ENCODE measurements at places on chromosomes 6 and 20.

DNA sequence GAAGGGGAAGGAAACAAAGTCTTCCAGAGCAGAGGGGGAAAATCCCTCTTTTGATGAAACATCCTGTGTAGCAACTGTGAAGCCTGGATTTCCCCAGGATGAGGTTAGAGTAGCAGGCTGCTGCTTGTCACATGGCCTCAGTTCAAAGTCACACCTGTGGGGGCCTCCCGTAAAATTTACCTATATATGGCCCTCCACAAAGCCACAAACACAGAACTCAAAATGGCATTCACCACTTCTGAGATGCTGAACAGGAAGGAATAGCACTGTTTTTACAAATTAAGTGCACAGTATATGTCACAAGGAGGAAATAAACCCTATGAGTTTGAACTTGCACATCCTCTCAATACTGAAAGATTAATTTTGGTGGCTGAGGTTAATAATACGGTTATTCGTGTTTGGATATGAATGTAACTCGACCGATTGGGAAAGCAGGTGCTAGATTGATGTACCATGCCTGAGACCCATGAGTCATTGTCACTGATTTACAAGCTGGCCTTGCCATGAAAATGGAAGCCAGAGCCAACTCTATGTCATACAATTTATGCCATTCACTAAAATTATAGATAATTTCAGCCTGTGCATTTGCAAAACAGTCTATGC lies 70.6 kb downstream of the SGK1 start:
- DNase-seq, result no peak

GRCh38 chr6:110614586-110614985 lies 138.2 kb upstream of the SLC22A16 start:
- no peak for DNase-seq

- no peak for DNase-seq
Measured at GRCh38 chr20:50784464-50784863, 10.4 kb upstream of the BCAS4 start.

- no peak for DNase-seq
Measured at GRCh38 chr20:23446505-23446904, 6.2 kb downstream of the CST11 start.

GRCh38 chr20:3760655-3761348 lies 6.8 kb downstream of the ADISSP start:
- DNase-seq, result no peak

DNA sequence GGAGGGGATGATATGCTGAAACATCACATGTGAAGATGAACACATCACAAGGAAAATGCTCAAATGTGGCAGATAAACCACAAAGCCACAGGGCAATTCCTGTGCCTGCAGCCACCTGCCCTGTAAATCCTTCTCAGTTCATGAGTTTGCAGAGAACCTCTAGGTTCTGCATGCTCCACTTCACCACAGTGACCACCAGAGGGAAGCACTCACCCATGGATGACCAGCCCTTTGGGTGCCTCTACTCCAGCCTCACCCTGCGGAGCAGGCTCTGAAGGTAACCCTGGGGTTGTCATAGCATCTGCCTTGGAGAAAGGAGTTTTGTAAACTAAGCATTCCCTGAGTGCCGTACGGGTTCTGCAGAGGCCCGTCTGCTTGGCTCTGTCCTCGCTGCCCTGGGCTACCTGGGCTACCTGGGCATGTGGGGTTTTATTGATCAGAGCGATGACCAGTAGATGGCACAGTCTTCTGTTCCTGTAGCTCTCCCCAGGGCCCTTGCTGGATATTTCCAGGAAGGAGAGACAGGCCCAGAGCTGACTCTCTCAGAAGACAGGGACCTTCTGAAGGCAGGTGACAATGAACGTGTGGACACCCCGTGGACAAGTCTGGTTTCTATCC lies 31.7 kb upstream of the CST1 start:
- DNase-seq, result no peak

DNA sequence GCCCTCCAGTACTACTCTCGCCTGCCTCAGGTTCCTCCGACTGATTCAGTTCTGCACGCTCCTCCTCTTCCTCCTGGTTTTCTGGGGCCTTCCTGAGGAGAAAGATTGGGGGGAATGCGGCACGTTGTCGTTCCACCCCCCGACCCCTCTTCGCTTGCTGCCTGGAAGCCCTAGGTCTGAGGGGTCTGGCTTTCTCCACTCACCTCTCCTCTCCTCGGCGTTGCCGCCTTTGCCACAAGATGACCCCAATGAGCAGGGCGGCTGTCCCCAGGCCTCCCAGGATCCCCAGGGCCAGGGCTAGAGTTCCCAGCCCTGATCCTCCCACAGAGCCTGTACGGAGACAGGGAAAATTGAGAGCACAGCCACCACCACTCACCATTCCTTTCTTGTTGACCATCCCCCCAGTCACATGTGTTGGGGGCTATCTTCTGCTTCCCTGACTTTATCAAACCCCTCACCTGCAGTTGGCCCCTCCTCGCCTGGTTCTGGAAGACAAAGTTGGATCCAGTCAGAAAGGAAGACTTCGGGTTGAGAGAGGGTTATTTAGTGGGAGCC lies 2.8 kb downstream of the AGER start:
- no peak for DNase-seq

DNA sequence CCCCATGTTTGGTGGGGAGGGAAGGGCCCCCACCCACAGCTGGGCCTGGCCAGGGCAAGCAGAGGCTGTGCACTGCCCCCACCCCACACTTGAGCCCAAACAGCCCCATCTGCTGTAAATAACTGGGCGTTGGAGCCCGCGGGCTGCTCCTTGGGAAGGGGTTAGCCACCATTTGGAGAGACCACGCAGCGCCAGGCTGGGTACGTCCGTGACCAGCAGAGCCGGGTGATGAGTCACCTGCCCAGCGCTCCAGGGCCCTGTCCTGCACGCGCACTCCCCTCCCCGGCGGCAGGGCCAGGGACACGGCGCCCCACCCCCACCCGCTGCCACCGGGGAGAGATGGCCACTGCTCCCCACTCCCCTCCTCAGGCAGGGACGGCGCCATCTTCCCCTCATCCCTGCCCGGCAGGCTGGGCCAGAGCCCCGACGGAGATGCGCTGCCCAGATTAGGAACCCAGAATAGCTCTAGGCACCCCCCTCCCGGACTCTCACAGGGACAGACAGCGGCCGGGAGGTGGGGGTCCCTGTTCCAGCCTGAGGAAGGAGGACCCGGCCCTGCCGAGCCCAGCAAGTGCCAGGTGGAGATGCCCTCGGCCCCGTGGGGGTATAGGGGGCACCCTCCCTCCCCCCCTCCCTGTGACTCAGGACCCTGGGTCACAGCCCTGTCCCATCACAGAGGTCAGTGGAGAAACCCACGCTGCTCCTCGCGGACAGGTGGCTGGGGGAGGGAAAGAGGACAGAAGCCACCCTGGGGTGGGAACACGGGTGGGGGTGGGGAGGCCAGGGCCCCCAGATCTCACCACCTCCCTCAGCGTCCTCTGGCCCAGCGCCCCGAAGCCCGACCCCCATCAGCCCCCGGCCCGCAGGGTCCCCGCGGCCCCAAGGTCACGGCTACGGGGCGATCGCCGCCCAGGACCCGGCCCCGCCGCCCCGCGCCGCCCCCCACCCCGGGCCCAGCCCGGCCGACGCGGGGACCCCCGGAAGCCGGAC lies 642 bp downstream of the EEF1A2 start:
- no peak for DNase-seq

GRCh38 chr6:69795469-69796072 lies 1.2 kb downstream of the LMBRD1 start:
- no peak for DNase-seq

DNA sequence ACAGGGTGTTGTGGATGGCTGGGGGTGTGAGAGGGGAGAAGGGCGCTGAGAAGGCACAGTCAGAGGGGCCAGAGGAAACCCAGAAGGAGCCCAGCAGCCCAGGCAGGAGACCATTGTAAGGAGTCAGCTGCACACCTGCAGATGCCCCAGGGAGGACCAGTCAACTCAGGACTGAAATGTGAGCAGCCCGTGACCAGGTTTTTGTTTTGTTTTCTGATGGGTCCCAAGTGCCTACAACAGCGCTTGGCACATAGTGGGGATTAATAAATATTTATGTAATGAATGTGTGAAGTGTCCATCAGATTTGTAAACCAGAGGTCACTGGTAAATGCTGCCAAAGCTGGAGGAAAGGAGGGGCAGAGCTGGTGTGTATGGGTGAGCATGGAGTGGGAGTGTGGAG lies 30.2 kb downstream of the TRAM2 start:
- no peak for DNase-seq

- no peak for DNase-seq
Measured at GRCh38 chr6:89034586-89035251, 45.8 kb upstream of the PNRC1 start.

GRCh38 chr20:23228912-23229311 lies 121.7 kb upstream of the NXT1 start:
- no peak for DNase-seq
